ENCODE measurements at places on chromosomes 12 and 14.

DNA sequence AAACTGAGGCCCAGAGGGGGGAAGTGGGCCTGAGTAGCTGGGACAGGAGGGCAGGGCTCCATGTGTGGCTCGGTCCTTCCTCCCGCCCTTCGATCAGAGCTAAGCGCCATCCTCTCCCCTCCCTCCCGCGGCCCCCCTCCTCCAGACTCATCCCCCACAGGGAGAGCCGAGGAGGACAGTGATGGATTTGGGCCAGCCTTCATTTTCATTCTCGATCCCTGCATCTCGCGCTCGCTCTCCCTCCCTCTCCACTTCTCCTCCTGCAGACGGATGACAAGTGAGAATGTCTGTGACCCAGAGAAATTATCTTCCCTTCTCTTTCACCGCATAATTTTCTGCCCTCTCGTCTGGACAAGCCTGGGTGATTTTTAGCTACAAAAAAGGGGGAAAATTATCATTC lies 183.3 kb downstream of the RBM19 start:
- DNase-seq = no peak

GRCh38 chr14:75826599-75826998 lies 155.2 kb downstream of the TGFB3 start:
- DNase-seq = no peak

GRCh38 chr12:28177461-28177860 lies 12.8 kb upstream of the CCDC91 start:
- no peak for DNase-seq

DNA sequence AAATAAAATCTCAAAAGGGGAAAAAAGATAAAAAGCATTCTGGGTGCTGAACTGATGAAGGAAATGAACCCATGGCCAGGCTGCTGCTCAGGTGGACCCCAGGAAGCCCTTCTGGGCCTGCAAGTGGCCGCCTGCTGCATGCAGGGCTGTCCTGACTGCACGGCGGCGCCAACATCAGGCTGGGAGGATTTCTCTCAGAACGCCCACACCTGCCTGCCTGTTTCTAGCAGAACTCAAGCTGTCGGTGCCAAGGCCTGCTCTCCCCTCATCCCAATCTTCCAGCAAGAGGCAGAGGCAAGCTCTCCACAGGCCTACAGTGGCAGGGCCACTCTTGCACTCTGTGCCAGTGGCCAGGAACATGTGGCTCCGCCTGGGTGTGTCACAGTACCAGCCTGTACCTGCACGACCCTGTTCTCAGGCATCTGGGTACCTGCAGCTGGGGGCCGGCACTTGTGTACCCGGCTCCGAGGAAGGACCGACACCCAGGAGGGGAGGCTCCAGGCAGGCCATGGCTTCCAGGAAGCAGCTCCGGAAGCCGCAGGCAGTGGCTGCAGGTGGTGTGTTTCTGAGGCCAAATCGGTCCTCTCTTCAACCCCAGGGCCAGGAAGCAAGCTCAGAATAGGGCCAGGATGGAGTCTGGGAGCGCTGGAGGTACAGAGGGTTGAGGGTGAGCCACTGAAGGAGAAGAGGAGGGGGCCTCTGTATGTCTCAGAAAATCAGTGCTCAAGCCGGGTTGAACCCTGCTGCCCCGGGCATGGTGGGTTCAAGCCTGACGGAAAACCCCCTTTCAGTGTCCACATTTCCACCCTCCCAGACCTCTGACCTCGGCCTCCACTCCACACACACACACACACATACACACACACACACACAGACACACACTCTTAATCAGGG lies 2.5 kb upstream of the INF2 start:
- DNase-seq = no peak

DNA sequence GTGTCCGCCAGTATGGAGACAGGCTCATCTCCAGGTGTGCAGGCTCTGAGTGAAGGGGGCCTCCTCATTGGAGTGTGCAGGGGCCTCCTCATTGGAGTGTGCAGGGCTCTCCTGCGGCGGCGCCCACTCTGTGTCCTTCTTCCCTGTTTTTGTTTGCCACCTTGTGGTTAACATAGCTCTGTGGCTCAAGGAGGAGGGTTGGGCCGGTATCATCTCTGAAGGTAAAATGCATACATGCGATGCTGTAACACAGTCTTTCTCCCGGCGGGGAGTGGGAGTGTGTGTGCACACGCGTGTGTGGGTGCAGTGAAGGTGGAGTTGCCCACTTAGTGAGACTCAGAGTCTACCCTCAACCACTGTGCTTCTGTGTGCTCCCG lies 429.4 kb downstream of the ZFP36L1 start:
- no peak for DNase-seq

DNA sequence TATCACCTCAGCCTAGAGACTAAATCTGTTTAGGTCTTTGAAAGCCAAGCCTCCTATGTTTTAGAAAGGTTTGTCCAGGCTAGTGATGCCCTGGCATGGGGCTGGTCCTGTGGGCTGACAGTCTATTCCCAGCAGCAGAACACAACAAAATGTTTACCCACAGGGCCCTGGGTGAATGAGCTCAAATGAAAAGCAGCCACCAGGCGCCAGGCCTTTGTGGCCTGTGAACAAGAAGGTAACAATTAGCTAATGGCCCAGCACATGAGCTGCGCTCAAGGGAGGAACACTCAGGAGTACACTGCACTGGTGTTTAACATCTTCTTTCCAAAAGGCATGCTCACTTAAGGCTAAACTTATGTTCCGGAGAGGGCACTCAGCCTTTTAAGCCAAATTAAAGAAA lies 202.2 kb downstream of the MON2 start:
- no peak for DNase-seq

GRCh38 chr14:105507247-105507646 lies 16.2 kb downstream of the TEDC1 start:
- no peak for DNase-seq

DNA sequence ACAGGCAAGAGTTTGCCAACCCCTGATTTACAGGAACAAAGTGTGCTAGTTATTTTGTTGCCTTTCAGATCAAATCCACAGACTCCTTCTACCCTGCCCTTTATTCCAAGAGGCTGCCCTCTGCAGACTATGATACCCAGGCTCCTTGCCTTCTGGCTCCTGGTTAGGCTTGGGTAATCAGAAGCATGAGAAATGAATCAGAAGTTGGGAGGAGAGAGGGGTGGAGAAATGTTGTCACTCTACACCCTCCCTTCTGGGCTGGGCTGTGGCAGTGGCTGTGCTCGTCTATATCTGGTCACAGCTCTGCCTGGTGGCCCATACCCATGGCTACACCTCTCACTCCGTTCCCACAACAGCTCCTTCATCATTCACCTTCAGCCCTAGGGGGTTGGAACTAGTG lies 204.6 kb upstream of the PLXNC1 start:
- no peak for DNase-seq

- DNase-seq = no peak
Measured at GRCh38 chr12:101650346-101651117, 46.9 kb upstream of the CHPT1 start.

GRCh38 chr14:72736308-72736707 lies 157.6 kb downstream of the DPF3 start:
- DNase-seq = no peak

- no peak for DNase-seq
Measured at GRCh38 chr12:45981075-45981837, 9.1 kb downstream of the SCAF11 start.

- no peak for DNase-seq
Measured at GRCh38 chr12:49645146-49646039, 22.0 kb downstream of the PRPF40B start.

DNA sequence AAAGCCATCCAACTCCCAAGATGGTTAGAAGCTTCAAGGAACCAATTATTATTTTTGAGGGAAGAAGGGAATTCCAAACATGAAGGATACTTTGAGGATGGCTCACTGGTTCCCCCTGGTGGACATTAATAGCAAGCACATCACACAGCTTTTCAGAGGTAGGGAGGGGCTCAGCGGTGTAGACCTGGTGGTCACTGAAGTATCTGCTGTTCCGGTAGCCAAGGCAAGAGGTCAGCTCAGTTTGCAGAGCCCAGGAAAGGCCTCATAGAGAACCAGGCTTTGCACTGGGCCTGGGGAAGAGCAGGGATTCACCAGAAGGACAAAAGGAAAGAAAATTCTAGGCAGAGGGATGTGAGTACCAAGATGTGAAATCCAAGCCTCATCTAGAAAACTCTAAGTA lies 118.7 kb downstream of the KSR2 start:
- DNase-seq = peak; percentile 37

GRCh38 chr12:75081305-75081704 lies 128.3 kb downstream of the KCNC2 start:
- DNase-seq = no peak

DNA sequence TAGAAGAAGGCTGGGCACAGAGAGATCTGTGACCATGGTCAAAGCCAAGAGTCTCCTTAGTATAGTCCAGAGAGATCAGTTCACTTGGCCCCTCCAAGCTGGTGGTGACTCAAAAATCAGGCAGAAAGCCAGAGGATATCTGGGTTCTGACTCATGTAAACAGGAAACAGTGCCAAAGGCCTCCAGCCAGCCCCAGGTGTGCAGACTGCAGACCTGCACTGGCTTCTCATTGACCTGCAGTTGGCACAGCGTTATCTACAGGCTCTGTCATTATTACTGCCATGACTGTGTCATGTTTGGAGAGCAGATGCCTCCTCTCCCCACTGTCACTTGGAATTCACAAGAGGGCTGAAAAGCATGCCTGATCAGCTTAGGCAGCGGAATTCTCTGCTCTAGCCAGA lies 295.7 kb upstream of the PRKD1 start:
- no peak for DNase-seq

DNA sequence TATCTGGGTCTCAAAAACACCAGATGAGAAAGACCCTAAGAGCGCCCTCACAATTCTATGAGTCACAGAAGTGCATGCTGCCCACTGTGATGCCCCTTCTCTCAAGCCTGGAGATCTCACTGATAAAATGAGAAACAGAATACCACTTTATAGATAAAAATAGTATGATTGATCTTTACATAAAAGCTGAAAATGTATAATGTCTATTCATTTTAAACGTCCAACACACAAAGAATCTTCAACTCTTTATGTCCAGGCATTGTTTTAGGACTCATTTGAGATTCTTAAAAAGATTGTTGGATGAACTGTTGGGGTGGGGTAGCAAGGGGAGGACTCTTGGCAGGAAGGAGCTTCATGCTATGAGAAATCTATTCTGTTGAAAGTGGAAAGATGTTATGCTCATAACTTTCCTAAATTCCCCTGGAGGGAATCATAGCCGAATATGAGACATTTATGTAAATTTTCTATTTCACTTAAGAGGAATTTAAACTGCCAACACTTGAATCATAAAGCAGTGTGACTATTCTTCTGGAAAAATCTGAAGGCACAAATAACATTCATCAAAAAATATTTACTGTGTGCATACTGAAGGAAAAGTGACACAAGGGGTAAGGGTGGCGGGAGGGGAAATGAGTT lies 174.6 kb downstream of the STXBP6 start:
- no peak for DNase-seq

DNA sequence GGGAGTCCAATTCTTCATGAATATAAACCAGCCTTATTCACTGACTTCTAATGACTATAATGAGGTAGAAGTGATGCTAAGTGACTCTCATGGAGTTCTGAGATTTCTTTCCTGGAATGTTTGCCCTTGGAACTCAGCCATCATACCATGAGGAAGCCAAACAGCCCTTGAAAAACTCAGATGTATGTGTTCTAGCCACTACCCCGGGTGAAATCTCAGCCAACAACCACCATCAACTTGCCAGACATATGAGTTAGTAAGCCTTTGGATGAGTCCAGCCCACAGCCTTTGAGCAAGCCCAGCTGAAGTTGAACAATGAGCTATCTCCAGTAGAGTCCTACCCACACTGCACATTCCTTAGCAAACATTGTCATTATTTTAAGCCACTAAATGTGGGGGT lies 149.5 kb downstream of the SLC6A15 start:
- no peak for DNase-seq

DNA sequence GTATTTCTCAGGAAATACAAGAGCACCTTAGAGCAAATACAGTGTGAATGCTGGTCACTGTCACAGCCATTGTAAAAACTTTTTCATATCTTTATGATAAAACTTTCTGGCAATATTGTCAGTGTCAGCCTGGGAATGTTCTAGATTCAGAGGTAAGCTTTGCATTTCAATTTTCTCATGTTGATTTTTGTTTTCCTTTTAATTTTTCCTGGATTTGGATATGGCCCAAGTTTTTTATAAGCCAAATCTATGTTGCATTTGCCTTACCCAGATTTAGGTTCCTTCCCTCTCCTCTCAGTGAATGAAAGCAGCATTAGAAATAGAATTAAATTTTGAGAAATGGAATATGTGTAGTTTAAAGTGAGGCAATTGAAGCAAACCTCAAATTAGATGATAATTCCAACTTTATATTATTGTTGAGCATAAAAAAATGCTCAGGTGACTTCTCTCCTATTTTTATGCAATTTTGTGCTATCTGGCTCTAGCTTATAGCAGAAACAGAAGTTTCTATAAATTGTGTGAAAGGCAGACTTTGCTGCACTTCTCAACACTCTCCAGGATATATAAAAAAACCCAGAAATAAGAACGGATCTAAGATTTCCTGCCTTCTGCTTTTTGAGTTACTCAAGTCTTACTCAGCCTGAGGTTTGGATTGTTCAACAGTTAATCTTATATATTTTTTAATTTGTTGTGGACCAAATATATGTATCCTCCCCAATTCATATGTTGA lies 368.2 kb upstream of the PRICKLE1 start:
- no peak for DNase-seq

DNA sequence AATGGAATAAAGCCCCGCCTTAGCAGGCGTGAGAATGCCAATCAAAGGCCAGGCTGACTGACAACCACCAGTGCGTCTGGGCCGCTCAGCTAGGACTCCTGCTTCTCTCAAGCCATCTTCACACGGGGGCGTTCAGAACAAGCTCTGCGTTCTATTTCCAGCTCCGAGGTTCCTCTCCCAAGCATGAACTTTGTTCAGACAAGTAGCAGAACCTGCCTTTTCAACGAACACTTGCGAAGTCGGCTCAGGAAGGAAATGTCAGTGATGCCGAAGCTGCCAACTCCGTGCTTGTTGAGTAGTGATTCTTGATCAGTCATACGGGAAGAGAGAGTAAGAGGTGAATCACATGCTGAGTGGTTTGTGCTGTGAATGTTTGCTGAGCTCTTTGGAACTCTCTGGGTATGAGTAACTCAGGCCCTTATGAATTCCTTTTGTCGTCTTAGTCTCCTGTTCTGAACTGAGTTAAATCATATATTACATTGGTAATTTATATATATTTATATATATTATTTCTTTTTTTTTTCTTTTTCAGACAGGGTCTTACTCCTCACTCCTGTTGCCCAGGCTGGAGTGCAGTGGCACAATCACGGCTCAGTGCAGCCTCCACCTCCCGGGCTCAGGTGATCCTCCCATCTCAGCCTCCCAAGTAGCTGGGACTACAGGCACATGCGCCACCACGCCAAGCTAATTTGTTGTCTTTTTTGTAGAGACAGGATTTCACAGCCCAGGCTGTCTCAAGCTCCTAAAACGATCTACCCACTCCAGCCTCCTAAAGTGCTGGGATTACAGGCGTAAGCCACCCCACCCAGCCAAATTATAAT lies 29.4 kb upstream of the BCL7A start:
- DNase-seq = no peak

DNA sequence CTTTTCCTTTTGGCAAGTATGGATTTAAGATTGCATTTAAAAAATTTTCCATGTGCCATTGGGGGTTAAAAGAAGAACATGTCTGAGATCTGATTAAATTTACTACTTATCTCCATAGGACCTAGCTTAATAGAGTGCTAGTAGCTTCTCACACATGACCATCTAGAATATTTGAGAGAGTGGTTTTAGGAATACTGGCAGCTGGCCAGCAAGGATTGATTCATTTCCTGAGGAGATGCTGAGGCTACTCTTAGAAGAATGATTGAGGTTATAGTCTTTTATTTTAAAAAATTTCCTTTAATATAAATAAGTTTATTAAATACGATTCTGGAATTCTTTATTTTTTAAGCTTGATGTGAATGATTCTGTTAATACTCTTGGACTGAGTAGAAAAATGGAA lies 56.2 kb downstream of the MIPOL1 start:
- no peak for DNase-seq

GRCh38 chr12:128825835-128826234 lies 2.1 kb upstream of the SLC15A4 start:
- DNase-seq = no peak
